Vagina (tissue), 2 donors: ENCODE measurements at places on chromosomes 16 and 17.

GRCh38 chr17:7294614-7295153 lies at the start of gene YBX2:
YBX2 (minus strand) TSS chr17:7294639; CDS start chr17:7294500, 139 bp downstream.
- DNase-seq: no peak
- no peaks in the 10 kb centered on the region for H3K36me3 ChIP-seq
- H3K27me3 ChIP-seq: no peaks in the 10 kb centered on the region
- peak within 1 kb of the TSS; percentile 35 for H3K4me3 ChIP-seq
- H3K27ac ChIP-seq: peak within 1 kb of the TSS; percentile 33

GRCh38 chr17:80892019-80892855 lies 99.4 kb upstream of the CHMP6 start:
- H3K4me3 ChIP-seq: no peak overlapping the region
- H3K27ac ChIP-seq: peak overlapping the region; percentile 70
- no peaks in the 10 kb centered on the region for H3K27me3 ChIP-seq
- DNase-seq: no peak

DNA sequence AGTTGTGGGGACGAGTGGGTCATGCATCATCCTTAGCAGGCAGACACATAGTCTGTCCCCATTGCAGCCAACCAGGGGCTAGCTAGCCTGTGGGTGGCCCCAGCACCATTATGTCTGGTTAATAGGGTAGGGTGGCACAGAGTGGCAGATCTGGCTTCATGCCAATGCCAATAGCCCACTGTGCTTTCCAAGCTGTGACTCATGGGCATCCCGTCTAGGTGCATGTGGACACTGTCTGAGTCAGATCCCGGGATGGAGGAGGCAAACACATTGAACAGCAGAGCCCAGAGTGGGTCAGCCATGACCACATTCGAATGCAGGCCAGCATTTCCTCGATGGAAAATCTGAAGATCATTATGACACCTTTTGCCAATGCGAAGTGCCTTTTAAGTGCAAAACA lies 2.5 kb downstream of the HS3ST2 start:
- H3K27me3 ChIP-seq: peaks cover 5% of the 10 kb centered on the region
- H3K36me3 ChIP-seq: no peaks in the 10 kb centered on the region
- DNase-seq: no peak

- peaks cover 5% of the 10 kb centered on the region for H3K4me1 ChIP-seq
- no peak overlapping the region for H3K4me3 ChIP-seq
These were observed 154.2 kb downstream of the KCNJ12 start for GRCh38 chr17:21530311-21530710.

DNA sequence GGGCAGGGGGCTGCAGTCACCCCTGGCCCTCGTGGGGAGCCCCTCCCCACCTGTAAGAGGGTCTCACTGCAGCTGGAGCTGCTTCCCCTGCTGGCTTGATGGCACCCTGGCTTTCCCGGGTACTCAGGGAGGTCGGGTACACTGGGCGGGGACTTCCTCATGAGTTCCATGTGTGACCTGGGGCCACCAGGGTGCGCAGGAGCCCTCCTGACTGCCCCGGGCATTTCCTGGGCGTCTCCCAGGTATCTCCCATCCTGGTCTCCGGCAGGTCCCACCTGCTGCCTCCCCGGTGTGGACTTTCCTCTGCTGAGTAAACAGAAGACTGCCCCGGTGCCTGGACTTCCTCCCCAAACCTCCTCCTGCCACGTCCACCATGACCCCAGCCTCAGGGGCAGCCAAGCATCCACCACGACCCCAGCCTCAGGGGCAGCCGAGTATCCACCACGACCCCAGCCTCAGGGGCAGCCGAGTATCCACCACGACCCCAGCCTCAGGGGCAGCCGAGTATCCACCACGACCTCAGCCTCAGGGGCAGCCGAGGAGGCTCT lies 40.9 kb downstream of the CBFA2T3 start:
- no peaks in the 10 kb centered on the region for H3K27me3 ChIP-seq
- no peaks in the 10 kb centered on the region for H3K36me3 ChIP-seq
- no peak for DNase-seq
- H3K27ac ChIP-seq: peak overlapping the region; percentile 30

GRCh38 chr17:1142561-1142971 lies 37.2 kb downstream of the ABR start:
- H3K4me3 ChIP-seq: no peak overlapping the region
- no peak overlapping the region for H3K27ac ChIP-seq
- H3K36me3 ChIP-seq: no peaks in the 10 kb centered on the region
- no peaks in the 10 kb centered on the region for H3K27me3 ChIP-seq
- DNase-seq: no peak

DNA sequence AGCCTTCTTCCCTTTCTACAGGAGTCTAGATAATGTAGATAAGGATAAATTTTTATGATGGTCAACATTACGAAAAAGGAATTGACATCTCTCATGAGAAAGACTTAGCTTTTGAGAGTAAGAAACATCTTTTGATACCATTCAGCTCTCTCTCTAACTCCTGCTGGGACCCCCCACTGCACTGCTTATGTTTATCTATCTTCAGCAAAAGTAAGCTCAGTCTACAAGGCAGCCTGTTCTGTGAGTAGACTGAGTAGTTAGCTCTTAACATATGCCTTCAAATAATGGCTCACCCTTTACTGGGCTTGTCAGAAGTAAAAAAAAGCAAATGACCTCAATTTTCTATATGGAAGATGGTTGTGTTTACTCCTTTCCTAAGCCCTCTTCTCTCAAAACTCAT lies 372.2 kb upstream of the CDH11 start:
- no peaks in the 10 kb centered on the region for H3K4me1 ChIP-seq
- no peaks in the 10 kb centered on the region for H3K36me3 ChIP-seq
- no peak for DNase-seq
- no peaks in the 10 kb centered on the region for H3K27me3 ChIP-seq

GRCh38 chr16:67666032-67666551 lies 458 bp downstream of the ENKD1 start:
- peaks cover 43% of the 10 kb centered on the region for H3K4me1 ChIP-seq
- DNase-seq: no peak
- H3K27ac ChIP-seq: peak overlapping the region; percentile 90

DNA sequence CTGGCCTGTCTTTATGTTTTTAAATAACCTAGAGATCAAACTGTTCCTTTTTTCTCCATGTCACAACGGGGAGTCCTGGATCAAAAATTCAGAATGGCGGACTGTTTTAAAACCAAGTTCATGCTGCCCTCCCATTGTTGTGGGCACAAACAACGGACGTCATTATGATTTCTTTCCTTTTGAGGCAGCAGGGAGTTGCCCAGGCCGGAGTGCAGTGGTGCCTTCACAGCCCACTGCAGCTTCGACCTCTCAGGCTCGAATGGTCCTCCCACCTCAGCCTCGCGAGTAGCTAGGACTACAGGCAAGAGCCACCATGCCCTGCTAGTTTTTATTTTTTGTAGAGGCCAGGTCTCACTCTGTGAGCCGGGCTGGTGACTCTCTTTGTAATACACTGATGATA lies 26.5 kb downstream of the NDE1 start:
- H3K27me3 ChIP-seq: no peaks in the 10 kb centered on the region
- no peak for DNase-seq
- peak overlapping the region; percentile 28 for H3K27ac ChIP-seq
- peaks cover 30% of the 10 kb centered on the region for H3K36me3 ChIP-seq

- no peaks in the 10 kb centered on the region for H3K4me1 ChIP-seq
- H3K27ac ChIP-seq: no peak overlapping the region
- H3K4me3 ChIP-seq: no peak overlapping the region
- no peaks in the 10 kb centered on the region for H3K27me3 ChIP-seq
- no peaks in the 10 kb centered on the region for H3K36me3 ChIP-seq
These were observed 49.0 kb upstream of the ACSM2B start for GRCh38 chr16:20624882-20625807.

DNA sequence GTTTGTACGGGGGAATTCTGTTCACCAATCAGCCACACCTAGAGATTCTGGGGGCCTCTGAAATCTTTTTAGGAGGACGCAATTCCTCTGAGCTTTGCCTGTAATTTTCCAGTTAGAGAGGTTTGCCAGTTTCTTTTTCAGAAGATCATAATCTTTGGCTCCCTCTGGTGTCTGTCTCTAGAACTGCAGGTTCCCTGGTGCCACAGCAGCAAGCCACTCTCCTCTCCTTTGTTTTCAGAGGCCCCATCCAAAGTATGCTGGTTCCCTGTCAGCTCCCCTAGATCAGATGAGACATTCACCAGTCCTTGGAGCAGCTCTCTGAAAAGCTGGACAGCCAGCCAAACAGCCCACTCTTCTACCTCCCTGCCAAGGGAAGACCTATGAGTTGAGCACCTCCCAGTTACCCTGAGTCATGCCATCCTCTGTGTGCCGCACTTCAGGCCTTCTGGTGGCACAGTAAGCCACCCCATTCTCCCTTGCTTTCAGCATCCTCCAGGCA lies 36.1 kb downstream of the RNF112 start:
- H3K4me3 ChIP-seq: no peak overlapping the region
- no peaks in the 10 kb centered on the region for H3K36me3 ChIP-seq
- peaks cover 28% of the 10 kb centered on the region for H3K4me1 ChIP-seq
- no peak for DNase-seq
- H3K27ac ChIP-seq: peak overlapping the region; percentile 91
- no peaks in the 10 kb centered on the region for H3K27me3 ChIP-seq

DNA sequence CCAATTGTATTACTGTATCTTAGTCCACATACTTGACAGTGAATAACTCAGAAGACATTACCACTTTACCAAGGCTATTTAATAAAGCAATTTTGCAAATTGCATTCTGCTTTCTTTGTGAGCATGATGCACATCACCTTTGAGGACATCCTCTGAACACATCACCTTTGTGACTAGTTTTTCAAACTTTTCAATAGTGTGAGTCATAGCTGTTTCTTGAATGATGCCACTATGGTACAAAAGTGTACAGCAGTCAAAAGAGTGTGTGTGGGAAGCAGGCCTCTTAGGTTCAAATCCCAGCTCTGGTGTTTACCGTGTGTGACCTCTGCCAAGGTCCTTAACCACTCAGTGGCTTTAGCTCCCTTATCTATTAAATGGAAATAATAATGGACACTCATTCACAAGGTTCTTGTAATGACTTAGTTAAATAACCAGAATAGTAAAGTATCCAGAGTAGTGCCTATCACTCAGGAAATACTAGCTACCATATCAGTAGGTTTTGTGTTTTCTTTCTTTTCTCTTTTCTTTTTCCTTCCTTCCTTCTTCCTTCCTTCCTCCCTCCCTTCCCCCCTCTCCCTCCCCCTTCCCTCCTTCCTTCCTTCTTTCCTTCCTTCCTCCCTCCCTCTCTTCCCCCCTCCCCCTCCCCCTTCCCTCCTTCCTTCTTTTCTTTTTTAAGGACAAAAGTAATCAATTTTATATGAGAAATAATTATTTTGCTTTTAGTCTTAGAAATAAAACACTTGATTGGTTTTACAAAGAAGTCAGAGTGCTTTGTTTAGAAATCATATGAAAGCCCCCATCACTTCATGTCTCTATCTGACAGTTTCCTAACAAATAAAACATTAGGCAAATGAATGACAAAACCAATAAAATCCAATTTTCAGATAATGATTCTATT lies 178.9 kb downstream of the MYO1D start:
- H3K4me1 ChIP-seq: no peaks in the 10 kb centered on the region
- H3K36me3 ChIP-seq: peaks cover 4% of the 10 kb centered on the region
- H3K27me3 ChIP-seq: no peaks in the 10 kb centered on the region
- H3K4me3 ChIP-seq: no peak overlapping the region
- H3K27ac ChIP-seq: no peak overlapping the region
- DNase-seq: no peak

DNA sequence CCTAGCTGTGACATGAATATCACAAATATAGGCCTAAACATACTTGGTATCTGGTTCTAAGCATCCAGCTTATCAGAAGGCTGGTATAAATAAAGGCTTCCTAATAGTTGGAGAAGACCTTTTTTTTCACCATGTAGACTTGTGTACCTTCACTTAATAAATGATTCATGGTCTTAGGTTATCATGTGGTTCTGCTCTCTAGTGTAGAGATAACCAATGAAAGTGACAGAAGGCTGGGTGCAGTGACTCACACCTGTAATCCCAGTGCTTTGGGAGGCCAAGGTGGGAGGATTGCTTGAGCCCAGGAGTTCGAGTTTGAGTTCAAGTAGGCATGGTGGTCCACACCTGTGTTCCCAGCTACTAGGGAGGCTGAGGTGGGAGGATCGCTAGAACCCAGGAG lies 3.1 kb downstream of the DDX19A start:
- H3K4me1 ChIP-seq: peaks cover 16% of the 10 kb centered on the region
- no peaks in the 10 kb centered on the region for H3K27me3 ChIP-seq
- H3K4me3 ChIP-seq: no peak overlapping the region
- H3K36me3 ChIP-seq: no peaks in the 10 kb centered on the region
- no peak overlapping the region for H3K27ac ChIP-seq

DNA sequence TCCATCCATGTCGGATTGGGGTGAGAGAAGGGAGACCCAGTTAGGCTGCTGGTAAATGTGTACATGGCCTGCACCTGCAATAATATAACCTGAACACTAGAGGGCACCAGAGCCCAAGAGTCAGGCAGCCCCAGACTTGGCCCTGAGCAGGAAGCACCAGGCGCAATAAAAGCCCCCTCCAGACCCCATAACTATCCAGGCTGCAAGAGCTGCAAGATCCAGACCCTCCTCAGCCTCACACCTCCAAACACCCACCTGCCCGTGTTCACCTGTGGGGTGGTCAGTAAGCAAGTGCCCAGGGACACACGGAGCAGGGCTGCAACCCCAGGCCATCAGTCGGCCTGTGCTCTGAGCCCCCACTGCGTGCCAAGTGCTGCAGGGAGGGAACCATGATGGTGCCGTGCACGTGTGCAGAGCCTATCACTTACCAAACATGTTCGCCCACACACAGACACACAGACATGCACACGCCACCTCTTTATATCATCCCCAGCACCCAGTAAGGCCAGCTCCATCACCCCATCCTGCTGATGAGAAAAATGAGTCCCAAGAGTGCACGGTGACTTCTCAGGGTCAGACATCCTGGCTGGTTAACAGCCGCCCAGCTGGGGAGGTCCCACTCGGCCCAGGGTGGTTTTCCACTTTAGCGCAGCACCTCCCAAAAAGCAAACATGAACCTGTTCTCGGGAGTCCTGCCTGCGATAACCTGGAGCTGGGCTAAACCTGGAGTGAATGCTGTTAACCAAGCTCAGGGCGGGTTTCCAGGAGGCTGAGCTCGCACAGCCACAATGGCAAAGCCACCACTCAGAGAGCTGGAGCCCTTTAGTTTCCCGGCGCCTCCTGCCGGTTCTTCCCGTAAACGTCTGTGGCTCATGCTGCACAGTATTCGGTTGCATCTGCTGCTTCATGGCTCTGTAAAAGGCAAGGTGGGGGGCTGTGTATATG lies 439.8 kb downstream of the SOX9 start:
- no peaks in the 10 kb centered on the region for H3K4me1 ChIP-seq
- H3K27me3 ChIP-seq: no peaks in the 10 kb centered on the region
- H3K36me3 ChIP-seq: no peaks in the 10 kb centered on the region
- DNase-seq: no peak
- no peak overlapping the region for H3K27ac ChIP-seq
- H3K4me3 ChIP-seq: no peak overlapping the region
